ENCODE measurements at places on chromosomes 7 and 10.
A peak's percentile ranks its signal among the peaks of the same experiment; 100 is the strongest.

GRCh38 chr10:131650771-131651673, 249.8 kb upstream of the PPP2R2D start:
- no peak for DNase-seq

- DNase-seq = no peak
Observed at GRCh38 chr7:127404286-127405072, 12.0 kb upstream of the ZNF800 start.

DNA sequence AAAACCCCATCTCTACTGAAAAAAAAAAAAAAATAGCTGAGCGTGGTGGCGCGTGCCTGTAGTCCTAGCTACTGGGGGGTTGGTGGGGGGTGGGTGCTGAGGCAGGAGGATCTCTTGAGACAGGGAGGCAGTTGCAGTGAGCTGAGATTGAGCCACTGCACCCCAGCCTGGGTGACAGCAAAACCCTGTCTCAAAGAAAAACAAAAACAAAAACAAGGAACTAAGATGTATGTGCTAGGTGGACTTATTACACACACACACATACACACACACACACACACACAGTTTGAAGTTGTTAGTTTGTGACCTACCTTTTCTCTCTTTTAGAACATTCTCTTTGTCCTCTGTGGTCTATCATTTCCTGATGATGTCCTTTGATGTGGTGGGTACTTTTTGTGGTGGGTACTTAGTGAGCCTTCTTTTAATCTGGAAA, 53.5 kb downstream of the EXOC6 start:
- DNase-seq = peak; percentile 80

DNA sequence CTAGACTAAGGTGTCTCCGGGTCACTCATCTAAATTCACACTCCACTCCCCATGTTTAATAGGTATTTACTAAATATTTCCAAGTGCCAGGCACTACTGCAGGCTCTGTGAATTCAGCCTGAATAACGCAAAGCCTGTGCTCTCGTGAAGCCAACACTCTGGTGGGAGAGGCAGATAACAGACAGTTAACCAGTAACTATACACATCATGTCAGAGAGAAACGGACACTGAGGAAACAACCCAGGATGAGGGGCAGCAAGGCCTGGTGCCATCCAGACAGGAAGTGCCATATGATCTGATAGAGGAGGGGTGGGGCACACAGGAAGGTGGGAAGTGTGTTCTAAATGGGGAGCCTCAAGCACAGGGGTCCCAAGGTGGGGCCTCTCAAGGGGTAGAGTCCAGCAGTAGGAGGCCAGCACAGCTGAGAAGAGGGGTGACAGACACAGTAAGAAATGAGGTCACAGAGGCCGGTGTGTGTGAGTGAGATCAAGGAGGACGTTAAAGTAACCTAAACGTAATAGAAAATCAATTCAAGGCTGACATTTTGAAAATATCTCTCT, 85.3 kb downstream of the LARP4B start:
- no peak for DNase-seq

DNA sequence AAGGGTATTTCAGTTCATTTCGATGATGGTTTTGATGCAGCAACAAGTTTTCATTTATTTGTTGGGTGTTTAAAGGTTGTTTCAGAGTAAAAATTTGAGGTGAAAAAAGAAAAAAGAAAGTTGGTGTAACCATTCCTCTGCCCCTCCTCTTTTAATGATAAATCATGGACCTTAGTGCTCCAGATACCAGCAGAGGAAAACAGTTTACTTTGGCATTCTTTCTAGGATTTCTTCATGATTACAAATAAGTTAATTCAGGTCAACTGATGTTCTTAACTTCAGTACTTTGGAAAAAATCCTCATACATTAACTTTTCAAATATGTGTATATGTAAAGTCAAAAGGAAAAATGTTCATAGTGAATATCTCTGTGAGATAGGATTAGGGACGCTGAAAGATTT, 2.0 kb upstream of the RBP4 start:
- no peak for DNase-seq

GRCh38 chr10:5828725-5829124, 15.5 kb upstream of the GDI2 start:
- no peak for DNase-seq

DNA sequence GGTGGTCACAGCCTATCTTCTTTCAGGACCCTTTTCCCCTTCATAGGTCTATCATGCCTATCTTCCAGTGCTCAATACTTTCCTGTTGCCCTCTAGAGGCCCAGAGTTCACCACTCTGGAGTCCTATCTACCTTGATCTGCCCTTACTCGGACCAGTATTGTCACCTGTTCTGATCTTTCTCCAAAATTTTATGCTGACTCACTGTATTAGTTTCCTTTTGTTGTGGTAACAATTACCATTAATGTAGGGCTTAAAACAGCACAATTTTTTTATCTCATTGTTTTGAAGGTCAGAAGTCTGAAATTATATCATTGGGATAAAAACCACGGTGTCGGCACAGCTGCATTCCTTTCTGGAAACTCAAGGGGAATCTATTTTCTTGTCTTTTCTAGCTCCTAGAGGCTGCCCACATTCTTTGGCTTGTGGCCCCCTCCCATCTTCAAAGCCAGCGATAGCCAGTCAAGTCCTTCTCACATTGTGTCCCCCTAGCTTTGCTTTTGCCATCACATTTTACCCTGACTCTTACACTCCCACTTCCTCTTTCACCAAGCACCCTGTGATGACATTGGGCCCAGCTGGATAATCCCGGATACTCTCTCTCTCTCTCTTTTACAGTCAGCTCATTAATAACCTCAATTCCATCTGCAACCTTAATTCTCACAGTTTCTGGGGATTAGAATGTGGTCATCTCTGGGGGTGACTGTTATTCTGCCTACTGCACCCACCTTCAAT, 54.6 kb downstream of the TFAM start:
- no peak for DNase-seq

- no peak for DNase-seq
Observed at GRCh38 chr7:2165239-2165609, 67.5 kb downstream of the MAD1L1 start.

DNA sequence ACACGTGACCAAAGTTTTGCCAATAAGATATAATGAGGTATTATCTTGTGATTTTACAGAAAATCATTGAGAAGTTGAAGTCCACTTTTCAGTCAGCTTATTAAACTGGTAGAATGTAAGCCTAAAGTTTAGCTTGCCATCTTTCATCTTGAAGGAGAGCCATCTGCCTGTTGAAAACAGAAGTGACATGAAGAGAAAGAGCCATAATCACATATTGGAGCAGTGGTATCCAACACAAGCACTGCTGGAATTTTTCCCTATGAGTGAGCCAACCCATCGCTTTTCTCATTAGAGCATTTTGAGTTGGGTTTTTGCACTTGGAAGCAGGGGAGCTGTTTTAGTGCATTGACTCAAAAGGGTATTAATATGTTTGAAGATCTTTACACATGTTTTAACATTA, 117.6 kb upstream of the FERD3L start:
- DNase-seq = no peak
